DND-41 (cell line): ENCODE measurements at places on chromosomes 3 and 15.

GRCh38 chr15:71329497-71330260, 214.4 kb downstream of the THSD4 start:
- DNase-seq: no peak

GRCh38 chr3:29475305-29475840, 194.5 kb downstream of the RBMS3 start:
- no peak for DNase-seq

GRCh38 chr3:59262076-59262498, 212.3 kb upstream of the CFAP20DC start:
- DNase-seq: no peak

DNA sequence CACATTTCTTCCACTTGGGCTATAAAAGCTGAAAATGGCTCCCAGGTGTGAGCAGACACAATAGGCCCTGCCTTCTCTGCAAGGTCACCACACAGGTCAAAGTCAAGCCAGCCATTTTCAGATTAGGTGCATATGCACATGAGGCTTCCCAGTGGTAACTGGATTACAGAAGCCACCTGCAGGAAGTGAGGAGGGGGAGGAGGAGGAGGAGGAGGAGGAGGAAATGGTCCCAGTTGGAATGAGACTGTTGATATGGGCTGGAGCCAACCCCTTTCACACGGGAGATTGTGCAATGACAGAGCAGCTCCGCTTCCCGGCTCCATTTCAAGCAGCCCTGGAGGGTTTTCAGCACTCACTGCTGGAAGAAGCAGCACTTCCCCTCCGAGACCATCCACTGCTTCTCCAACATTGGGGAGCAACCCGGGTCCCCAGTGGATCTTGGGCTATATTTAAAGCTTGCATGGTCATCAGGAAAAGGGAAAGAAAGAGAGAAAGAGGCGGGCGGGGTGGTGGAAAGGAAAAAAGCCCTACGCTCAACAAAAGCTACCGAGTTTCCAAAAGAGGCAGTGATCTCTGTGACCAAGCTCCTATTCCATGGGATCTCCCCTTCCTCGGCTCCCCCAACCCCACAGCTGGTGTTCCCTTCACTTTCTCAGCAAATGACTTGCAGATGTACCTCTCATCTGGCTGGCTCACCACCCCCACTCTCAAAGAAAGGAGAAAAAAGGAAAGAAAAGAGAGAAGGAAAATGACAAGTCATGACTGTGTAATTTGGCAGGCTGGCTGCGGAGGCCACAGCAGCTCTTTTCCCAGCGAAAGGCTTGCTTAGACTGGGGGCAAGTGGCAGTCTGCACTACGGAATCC, 58.3 kb downstream of the LRIG1 start:
- DNase-seq: no peak

- DNase-seq: no peak
Measured at GRCh38 chr15:24957691-24958090, 2.9 kb downstream of the SNRPN start.

DNA sequence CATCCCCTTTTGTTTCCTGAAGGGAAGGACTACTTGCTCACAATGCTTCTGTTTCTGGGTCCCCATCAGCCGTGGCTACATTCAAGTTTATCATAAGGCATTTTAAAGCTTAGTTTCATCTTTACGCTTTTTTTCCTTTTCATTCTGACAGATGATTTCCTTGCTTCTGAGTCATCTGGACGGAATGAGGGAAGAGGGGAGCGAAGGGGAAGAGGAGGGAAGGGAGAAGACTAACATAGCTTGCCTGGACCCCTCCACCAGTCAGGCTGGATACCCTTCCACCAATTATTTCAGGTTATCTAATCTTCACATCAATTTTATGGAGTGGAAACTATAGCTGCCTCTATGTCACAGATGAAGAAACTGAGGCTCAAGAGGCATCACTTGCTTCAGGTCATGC, 27.6 kb downstream of the FAM3D start:
- DNase-seq: no peak

GRCh38 chr3:127153506-127153815, 39.5 kb upstream of the PRR23E start:
- DNase-seq: no peak

DNA sequence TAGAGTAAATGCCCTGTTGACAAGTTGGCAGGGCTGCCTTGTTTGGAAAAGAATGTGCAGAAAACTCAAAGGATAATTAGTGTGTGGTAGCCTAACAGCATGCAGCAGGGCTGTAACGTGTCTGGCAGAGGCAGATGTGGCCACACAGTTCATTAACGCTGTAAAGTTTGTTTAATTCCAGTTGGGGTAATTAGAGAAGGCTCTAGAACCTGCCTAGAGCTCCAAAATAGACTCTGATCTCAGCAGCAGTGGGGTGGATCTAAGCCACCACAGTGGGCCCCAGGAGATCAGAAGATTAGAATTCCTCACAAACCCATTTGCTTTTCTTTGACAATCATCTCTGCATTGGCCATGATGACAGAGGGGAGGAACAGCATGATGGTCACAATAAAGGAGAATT, 65.1 kb upstream of the LEKR1 start:
- DNase-seq: no peak

DNA sequence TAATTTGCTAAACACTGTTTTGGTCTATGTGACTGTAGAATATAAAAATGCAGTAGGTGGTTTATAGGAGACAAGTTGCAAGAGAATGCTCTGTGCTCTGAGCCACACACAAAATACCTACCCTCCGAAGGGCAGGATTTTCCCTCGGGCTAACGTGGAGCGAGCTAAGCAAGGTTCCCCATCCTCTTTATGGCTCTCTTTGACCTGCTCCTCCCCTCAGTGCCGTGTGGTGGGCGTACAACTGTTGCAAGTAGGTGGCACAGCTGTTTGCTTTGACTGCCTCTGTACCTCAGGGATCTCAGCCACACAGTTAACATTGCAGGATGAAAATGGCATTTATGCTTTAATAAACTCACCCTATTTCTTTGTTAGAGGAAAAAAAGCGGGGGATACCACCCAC, 339.1 kb downstream of the SATB1 start:
- DNase-seq: peak; percentile 61

- DNase-seq: no peak
Measured at GRCh38 chr3:4581124-4581424, 87.9 kb downstream of the ITPR1 start.

DNA sequence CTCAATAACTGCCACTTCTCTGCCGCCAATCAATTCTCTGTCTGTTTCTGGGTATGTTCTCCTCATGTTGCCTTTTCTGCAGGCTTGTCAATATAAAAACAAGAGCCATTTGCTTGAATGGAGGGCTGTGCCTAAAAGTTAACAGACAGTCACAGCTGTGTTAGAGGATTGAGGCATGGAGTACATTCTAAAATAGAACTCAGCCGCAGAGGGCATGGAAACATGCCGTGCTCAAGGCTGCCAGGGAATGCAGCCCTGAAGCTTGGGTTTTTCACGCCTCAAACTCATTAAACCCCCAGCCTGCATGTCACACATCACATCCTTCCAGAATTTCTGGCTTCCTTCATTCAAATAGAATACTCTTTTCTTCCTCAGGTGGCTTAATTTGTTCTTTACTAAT, 166.6 kb downstream of the TPRG1 start:
- DNase-seq: no peak

GRCh38 chr15:52309154-52309548, 13.5 kb upstream of the MYO5C start:
- no peak for DNase-seq

GRCh38 chr3:115834068-115834467, 210.8 kb downstream of the GAP43 start:
- no peak for DNase-seq

GRCh38 chr3:97636465-97636864, 128.1 kb upstream of the ARL6 start:
- DNase-seq: no peak

GRCh38 chr3:156682501-156682900, 8.1 kb downstream of the TIPARP start:
- DNase-seq: no peak

GRCh38 chr3:126261037-126261436, 80.7 kb upstream of the ALDH1L1 start:
- DNase-seq: peak; percentile 77

GRCh38 chr3:53795789-53796560, 50.2 kb downstream of the CHDH start:
- DNase-seq: no peak

DNA sequence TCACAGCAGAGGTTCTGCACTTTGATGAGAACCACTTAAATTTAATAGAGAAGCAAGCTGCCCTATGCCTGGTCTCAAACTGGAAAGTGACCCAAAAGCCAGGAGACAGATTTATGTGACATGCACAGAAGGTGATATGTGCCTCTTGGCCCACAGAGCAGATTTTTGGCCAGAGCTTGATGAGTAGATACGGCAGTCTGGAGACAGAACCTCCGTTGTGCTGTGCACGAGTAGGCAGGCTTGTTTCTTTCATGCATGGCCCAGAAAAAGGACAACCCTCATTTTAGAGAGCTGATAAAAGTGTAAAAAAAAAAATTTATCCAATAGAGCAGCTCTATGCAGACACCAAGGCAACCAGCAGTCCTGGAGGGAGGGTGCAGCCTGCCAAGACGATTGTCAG, 423.1 kb downstream of the CNTN6 start:
- no peak for DNase-seq

GRCh38 chr3:197295871-197296270, 2.5 kb downstream of the DLG1 start:
- no peak for DNase-seq

DNA sequence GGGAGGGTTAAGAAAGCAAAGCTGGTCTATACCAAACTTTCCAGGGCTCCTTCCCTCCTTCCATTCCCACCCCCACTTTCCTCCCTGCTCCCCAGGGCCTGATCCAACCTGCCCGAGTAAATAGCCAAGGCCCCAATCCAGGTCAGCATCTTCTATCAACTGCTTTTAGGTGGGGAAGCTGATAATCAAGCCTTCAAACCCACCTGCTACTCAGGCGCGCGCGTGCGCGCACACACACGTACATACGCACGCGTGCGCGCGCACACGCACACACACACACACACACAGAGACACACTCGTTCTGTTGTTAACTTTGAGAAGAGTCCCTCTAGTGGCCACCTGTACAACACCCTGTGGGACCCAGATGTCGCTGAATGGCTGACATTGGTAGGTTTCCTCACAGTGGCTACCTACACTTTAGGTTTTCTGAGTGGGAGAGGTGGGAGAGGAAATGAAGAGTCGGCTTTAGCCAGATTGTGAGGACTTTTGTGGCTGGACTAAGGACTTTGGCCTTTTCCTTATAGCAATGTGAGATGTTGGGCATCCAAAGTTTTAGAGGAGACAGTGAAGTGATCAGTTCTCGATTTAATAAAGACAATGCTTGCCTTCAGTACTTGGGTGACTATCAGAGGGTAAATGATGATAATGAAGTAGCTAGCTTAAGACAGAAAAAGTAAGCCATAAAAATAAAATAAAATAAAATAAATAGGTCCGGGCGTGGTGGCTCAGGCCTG, 179.9 kb upstream of the C2CD4B start:
- peak; percentile 39 for DNase-seq

DNA sequence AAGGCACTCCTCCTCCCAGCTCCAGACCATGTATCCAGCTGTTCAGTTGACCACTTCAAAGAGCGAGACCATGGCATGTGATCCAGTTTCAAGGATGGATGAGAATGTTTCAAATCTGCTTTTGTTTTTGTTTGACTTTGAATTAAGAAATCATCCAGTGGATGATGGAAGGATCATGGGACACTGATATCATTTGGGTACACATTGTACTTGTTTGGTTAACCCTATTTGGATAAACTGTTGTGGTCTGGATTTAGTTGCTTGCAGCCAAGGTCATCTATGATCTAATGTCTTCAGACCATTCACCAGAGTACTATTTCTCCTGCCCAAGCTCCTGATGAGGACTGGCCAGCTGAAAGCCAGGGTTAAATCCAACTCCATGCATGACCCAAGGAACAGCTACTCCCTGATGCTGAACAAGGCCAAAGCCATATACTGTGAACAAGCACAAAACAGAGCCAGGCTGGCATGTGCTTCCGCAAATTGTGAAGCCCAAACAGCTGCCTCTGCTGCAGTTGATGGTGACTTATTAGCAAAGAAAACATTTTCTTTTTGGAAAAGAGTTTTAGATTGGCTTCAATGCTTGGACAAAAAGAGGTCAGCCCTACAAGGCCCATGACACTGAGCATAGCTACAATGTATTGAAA, 5.2 kb upstream of the ADAMTS17 start:
- DNase-seq: no peak
